ENCODE measurements at places on chromosomes 5 and 9.

DNA sequence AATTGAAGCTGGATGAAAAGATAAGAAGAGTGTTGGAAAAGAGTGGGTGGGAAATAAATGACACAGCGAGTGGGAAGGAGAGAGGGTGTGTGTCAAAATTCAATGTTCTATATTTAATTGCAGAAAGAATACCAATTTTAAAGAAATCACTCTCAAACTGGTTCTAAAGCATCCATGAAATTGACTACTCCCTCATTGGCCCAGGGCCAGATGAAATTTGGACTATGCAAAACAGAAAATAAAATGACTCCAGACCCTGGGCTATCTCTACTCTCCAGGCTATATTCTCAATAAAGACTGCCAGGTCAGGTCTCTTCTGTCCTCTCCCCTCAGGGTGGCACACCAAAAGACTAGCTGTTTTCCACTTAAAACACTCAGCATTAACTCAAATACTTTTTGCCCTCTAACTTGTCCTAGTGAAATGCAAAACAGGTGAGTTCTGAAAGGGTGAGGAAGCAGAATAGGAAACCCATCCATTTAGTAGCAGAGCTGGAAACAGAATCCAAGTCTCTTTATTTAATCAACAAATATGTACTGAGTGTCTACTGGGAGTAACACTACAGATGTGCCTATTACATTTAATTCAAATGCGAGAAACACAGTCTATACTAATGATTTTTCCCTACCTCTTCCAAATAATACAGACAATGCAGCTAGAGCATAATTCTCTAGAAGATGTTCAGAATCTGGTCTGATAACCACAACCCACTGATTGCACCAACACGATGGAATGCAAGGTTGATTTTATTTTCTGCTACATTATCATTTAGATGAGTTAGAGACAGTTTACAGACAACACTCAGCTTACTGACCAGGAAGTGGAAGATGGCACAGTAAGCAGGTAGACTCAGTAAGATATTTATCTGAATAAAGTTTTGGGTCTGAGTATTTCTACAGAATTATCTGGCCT is 42.1 kb downstream of the EFCAB9 start:
- peak; percentile 16 for DNase-seq

- no peak for DNase-seq
Measured at GRCh38 chr9:110601098-110601497, 21.6 kb upstream of the SVEP1 start.

- DNase-seq, result no peak
Measured at GRCh38 chr9:126131066-126132010, 195.3 kb upstream of the MVB12B start.

- DNase-seq, result peak; percentile 98
Measured at GRCh38 chr5:167899490-167900070, 391.9 kb upstream of the WWC1 start.

DNA sequence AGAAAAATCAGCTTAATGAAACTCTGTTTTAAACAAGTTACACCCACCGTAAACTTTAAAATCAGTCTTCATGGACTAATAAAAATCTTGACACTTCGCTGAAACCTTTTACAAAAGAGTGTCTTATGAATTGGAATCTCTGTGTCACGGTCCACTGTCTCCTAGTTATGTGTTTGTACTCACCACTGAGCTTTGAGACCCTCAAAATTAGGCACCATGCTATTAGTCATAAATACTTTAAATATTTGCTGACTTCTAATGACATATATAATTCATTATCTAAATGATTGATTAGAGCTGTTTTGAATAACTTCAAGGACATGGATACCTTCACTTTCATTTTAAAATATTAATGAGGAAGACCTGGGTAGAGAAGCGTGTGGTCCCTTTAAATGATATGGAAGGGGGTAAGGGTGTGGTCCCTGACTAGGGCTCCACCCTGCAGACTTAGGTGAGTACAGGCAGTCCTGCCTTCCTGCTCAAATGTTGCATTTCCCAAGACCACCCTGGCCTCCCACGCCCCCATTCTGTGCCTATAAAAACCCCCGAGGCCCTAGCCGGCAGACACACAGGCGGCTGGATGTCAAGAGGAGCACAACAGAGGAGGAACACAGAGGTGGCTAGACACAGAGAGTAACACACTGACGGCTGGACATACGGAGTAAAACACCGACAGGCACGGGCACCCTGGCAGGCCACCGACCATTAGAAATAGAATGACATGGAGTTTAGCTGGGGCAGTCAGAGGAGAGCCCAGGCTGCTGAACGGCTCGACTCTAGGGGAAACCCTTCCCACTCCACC is 179.0 kb upstream of the CDH9 start:
- DNase-seq, result no peak

- no peak for DNase-seq
Measured at GRCh38 chr9:91724609-91725505, 225.2 kb downstream of the ROR2 start.

- DNase-seq, result peak; percentile 97
Measured at GRCh38 chr5:143506836-143507552, 103.5 kb upstream of the NR3C1 start.

DNA sequence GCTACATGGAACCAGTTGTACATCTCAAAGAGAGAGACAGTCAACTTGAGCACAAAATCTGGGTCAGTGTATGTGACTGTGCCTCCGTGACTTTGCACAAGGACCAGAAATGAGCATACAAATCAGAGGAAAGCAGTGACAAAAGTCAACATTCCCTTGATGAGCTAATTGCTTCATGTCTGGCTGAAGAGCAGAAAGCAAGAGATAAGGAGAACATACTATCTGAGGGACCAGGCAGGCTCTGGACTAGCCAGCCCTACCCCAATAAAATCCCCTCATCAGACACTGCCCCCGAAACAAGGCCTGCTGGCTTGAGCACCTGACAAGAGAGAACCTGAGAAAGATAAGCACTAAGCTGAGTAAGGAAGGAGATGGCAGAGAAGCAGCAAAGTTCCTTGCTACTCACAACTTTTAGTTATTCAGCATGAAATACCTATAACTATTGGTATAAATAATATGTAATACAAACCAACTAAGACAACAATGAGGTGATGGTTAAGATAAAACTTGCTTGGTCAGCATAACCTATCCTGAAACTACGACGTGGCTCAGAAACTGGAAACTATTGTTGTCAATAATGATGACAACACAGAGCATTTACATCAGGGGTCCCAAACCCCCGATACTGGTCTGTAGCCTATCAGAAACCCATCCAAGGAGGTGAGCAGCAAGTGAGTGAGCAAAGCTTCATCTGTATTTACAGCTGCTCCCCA is 9.5 kb downstream of the SIL1 start:
- DNase-seq, result no peak

DNA sequence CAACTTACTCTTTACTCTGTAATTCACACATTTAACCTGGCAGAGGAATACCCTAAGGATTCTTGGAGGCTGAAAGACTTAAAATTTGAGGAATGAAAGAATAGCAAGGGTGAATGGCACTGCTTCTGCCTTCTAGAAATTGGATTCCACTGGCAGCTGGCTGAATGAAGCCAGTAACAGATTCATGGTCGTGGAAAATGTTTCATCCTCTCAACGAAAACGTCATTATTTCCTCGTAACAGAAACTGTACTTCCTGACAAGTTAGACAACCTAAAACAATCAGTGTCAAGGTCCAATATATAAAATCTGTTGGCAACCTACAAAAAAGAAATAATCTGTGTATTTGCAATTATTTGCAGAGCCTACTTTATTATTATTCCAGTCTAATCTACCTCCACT is 39.7 kb downstream of the BNC2 start:
- no peak for DNase-seq

DNA sequence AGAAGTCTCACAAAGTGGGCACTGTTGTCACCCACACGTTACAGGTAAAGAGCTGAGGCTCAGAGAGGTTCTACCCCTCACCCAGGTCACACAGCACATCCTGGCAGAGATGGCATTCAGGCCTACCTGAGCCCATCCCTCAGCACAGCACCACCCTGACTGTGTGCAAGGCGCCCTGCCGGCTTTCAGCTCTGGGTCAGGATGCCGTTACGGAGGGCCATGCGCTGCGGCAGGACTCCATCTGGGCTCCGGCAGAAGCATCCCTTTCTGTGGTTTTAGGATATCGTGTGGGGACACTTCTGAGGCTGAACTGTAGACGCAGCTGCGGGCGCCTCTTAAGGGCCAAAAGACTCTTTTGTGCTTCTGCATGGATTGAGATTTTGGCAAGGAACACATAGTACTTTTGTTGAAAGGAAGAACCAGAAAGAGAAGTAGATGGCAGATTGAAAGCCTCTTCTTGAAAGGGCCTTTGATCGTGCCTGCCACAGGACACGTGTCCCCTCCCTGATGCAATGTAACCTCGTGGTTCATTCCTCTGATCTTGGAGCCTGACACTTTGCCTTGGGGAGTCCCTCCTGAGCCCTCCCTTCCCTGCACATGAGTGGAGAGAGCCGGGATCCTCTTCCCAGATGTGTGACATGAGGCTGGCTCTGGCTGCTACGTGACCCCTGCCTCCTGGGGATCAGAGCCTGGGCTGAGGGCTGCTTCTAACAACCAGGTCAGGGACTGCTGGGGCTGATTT is 31.3 kb downstream of the USP20 start:
- DNase-seq, result no peak

DNA sequence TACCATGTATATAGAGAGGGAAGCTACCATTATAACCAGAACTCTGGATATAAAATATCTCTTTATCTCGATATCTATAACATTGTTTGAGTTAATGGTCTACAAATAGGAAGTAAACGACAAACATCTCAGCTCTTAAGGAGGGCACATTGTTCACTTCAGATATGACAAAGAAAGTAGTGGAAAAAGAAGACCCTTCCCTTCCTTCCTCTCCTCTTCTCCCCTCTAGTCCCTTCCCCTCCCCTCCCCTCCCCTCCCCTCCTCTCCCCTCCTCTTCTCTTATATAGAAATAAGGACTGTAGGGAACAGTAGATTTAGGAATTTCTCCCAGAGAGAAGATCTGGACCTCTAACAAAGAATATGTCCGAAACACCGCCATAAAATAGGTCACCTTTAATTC is 1731.9 kb upstream of the CDH9 start:
- no peak for DNase-seq

DNA sequence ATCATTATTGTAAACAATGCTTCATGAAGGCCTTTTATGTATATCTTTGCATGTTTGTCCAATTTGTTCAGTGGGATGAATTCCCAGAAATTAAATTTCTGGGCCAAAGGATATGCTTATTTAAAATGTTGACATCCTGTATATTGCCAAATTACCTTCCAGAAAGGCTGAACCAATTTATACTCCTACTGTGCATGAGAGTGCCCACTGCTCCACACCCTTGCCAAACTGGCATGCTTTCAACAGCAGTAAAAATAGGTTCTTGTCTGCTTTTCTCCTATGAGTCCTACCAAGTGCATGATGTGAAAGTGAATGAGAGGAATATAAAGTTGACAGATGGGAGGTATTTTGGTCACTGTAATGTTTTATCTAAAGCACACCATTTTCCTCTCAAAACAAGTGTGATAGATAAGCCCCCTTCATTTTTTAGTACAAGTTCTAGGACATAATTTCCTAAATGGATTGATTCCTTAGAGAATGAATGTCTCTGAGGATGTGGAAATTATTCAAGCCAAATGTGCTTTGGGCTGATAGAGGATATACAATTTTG is 70.5 kb upstream of the ERBIN start:
- no peak for DNase-seq

GRCh38 chr5:137254119-137255090 is 244.7 kb downstream of the SPOCK1 start:
- no peak for DNase-seq

- DNase-seq, result no peak
Measured at GRCh38 chr5:59358005-59358861, 535.3 kb downstream of the PDE4D start.

DNA sequence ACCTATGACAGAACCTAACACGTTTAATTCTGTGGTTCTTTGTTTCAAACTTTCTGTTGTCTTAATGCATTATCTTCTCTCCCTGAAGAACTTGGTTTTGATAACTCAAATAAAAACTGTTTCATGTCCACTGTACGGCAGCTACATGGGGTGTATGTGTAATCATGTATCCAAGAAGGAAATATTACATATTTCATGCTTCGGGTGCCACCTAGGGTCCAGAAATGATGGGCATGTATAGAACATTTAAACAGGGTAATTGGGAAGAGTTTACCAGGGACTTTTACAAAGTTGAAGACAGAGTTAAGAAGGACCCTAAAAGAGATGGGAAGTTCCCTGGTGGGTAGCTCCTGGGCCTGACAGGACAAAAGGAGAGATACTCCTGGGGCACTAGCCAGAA is 291.3 kb downstream of the FBXL7 start:
- no peak for DNase-seq

DNA sequence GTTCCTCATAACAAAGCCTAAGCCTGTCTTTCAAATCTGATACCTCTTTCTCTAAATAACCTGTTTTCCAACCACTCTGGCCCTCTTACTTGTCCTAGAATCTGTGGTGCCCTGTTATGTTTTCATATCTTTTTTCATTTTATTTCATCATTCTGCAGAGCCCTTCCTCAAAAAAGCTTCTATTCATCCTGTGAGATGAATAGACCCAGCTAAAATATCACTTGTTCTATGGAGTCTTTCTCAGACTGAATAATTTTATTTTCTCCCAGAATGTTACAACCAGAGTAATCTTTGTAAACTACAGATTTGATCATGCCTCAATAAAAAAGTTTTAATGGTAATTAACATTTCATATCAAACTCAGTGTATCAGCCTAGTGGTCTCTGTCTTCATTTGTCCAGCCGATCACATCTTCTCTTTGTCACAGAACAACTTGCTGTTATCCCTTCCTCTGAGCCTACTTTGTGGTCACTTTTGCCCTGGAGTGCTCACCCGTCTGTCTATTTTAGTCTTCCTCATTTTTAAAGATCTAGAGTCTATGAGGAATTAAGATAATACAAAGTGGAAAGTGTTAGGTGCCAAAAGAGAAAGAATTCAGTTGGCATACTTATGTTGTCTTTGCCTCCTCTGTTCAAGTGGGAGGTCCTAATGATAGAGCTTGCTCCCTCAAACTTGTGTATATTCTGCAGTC is 77.8 kb downstream of the ZCCHC7 start:
- DNase-seq, result no peak

DNA sequence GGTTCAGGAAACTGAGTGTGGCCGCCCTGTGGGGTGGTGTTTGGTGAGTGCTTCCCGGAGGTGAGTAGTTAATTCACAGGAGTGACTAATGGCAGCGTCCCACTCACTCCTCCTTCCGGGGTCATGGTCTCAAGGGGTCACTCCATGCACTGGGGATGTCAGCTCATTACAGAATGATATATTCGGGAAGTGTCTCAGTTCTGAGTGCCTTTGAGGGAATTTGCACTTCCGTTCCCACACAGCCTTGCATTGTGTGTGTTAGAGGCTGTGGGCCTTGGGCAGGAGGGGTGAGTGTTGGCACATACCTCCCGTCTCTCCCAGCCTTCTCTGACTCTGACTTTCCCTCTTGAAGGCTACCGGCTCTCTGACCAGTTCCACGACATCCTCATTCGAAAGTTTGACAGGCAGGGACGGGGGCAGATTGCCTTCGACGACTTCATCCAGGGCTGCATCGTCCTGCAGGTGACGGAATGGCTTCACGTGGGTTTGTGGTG is 10.5 kb upstream of the AHRR start:
- DNase-seq, result no peak

Measured in NCI-H226 (cell line).